ENCODE measurements at places on chromosomes 5 and 9.
A peak's percentile ranks its signal among the peaks of the same experiment; 100 is the strongest.

DNA sequence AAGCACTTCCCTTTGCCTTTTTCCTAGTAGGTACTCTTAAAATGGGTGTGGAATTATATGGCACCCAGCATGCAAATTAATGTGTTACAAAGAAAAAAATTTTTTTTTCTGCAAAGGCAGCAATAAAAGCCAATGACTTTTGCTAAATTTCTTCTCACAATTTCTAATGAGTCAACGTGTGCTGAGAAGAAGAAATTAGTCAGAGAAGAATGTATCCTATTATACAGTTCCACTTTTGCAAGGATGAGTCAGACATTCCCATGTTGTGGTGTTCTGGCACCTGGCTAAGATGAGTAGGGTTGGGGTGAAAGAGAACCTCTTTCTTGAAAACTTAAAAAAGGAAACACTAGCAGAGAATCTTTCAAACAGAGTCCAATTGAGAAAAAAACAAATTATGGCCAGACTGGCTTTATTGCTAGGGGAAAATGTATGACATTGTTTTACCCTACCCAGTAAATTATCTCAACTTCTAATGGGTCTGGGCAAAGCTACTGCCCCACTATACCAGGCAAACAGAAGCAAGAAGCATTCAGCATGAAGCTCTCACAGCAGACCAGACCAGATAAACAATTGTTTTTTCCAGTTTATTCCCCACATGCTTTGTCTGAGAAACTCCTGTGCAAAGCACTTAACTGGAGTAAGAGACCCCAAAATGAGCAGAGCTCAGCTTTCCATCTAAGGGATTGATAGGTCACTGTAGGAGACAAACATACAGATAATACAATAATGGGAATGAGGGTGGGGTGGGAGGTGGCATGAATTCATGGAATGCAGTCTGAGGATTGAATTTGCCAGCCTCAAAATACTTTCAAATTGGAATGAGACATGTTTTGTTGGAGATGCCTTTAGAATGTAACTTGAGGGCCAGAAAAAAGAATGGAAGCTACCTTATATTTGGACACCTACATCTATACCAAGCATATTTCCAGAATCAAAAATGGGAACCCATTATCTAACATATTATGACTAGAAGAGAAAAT, 220.8 kb upstream of the RFX3 start:
- peak; percentile 6 for DNase-seq

DNA sequence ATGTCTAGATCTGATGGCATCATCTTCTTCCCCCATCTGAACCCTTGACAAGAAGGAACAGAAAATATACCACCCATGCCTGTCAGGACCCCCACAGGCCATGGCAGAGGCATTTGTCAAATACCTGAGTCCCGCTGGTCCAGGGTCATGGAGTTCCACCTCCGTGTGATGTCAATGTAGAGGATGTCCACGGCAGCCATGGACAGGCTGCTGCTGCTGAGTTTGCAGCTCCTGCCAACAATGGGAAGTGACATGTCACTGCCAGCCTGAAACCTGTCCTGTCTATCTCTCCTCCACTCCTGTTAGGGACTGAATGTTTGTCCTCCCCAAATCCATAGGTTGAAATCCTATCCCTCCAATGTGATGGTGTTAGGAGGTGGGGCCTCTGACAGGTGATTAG, 208.8 kb downstream of the DAB2IP start:
- no peak for DNase-seq

GRCh38 chr5:67643536-67643935, 446.9 kb upstream of the CD180 start:
- DNase-seq: no peak

DNA sequence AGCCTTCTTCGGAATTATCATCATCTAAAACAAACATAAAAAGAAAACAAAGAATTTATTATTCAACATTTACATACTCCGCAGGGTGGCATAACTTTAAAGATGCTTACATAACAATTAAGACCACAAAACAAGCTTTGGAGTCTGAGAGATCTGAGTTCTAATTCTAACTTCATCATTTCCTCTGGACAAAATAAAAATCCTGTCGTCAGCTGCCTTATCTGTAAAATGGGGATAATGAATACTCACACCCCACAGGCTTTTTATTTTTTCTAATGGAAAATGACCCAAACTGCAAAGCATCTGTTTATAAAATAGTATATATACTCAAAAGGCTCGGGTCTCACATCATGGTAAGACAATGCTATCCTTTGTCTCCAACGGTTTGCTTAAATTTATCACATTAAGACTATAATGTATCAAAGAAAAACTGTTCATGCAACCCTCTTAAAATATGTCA, 4.3 kb downstream of the ARRDC3 start:
- DNase-seq: peak; percentile 33

- no peak for DNase-seq
These were observed 92.5 kb downstream of the MTX3 start for GRCh38 chr5:79898611-79899010.

DNA sequence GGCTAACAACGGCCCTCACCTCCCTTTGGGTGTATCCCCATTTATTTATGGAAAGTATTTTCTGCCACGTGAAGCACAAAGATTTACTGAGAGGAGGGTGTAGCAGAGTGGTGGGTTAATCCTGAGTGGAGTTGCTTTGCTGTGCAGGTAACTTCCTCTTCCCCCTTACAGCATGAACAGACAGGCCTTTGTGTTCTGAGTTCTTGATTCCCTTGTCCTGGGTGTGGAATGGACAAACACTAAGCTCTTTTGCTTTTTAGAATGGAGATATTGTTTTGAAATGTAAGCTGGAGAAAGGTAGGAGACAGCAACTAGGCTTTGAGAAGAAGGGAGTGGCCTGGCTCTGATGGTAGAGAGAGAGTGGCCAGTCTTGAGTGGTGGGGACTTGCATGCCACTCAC, 17.1 kb upstream of the GLRX start:
- no peak for DNase-seq

DNA sequence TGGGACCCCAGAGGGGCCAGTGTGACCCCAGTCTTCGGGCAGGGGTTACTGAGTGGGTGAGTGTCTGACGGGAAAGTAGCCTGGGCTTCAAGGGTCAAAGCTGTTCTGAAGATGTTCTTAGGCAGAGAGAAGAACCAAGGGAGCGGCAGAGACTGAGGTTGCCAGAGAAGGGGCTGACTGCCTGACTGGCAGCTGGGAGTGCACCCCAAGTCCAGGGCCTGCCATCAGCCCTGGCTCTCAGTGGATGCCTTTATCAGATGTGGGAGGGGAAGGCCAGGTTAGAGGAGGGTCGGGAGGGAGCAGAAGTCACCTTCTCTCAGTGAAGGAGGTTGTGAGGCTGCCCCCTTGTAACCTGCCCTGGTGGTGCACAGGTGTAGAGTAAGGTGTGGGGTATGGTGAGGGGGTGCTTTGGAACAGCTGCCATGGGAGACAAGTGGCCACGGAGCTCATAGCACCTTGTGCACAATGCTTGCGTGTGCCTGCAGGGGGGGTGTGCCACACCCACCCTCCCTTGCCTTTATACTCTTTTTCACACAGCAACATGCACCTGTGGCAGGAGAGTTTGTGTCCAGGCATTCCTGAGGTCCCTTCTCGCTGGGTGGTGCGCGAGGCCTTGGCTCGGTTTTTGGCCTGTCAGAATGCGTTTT, 18.9 kb downstream of the RALGPS1 start:
- DNase-seq: no peak

DNA sequence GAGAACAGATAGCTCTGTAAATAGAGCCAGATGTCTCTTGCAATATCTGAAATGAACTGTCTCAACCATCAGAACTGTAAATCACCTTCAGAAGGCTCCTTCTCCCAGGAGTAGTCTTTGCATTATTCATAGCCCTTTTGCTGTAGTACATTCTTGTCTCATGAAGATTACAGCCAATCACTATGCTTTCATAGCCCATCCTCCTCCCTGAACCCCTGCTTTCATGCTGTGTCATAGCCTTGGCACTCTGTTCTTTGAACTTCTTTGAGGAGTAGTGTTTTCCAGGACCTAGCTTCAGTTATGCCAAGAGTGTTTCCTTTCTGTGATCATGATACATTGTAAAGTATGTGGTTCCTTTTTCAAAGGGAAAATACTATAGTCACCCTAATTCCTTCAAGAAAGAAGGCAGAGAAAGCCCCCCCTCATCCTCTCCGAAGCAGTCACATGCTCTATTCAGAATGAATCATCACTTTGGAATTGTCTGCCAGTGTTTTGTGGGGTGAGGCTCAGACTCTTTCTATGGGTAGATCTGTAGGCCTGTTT, 61.1 kb downstream of the GRIA1 start:
- DNase-seq: no peak

DNA sequence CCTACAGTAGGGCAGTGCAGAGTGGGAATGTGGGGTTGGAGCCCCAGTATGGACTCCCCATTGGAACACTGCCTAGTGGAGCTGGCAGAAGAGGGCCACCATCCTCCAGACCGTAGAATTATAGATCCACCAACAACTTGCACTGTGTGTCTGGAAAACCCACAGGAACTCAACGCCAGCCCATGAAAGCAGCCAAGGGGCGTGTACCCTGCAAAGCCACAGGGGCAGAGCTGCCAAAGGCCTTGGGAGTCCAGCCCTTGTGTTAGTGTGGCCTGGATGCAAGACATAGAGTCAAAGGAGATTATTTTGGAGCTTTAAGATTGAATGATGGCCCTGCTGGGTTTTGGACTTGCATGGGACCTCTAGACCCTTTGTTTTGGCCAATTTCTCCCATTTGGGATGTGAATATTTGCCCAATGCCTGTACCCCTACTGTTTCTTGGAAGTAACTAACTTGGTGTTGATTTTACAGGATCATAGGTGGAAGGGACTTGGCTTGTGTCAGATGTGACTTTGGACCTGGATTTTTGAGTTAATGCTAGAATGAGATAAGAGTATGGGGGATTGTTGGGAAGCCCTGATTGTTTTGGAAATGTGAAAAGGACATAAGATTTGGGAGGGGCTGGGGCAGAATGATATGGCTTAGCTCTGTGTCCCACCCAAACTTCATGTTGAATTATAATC, 266.8 kb downstream of the SEMA5A start:
- DNase-seq: no peak

DNA sequence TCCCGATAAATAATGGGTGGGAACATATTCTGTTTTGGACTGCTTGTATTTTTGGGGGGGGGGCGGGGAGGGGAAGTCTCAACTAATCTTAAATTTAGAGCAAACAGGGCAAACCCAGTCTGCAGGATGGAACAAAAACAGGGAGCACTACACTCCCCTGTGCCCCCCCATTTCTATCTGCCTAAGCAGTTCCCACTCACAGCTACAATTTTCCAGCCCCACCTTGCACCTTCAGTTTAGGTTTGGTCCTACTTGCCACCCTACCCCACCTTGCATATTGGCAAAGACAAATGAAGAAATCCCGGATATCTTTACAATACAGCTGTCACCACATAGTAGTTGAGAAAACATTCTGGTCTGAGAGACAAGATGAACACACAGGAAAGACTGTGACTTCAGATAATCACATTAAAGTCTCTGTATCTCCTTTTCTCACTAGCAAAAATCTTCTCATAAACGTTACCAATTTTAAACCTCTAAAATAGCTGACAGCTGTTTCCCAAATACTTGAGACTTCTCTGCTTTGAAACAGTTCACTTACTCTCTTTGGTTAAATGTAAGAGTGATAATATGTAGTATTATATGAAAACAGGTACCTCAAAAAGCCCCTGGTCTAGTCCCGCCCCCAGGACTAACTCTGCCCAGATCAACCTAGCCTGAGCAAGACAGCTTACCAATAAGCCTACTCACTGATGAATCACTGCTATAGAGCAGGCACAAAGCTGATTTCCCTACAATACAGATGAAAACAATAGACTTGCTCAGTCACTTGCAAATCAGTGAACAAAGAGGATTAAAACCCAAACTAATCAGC, 5.2 kb upstream of the RAPGEF6 start:
- DNase-seq: no peak

DNA sequence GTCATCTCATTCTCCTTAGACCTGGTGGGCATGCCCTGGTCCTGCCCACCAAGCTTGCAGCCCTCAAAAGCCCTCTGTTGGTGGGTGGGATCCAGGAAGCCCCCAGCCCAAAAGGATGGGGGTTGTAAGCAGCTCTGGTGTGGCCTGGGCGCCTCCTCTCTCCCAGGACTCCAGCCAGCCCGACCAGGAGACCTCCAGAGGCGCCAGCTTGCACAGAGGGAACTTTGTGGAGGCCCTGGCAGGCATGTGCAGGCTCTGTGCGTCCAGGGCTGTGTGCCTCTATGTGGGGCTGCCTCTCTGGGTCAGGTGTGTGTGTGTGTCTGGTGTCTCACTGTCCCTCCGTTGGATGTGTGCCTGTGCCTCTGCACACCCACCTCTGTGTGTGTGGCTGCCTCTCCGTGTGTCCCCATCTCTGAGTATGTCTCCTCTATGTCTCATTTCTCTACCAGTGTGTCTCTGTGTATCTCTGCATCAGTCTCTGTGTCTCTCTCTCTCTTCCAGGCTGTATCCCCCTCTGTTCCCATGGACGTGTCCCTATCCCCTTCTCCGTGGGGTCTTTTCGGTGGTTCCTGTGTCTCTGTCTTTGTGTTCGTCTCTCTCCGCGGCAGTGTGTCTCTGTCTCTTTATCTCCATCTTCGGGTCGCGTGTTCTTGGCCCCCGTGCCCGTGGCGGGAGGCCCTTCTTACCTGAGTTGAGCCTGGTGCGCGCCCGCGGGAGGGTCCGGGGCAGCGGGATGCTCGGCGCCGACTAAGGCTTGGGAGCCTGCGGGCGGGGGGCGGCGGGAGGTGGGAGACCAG, 501 bp downstream of the ENHO start:
- DNase-seq: no peak

- DNase-seq: no peak
These were observed 475.7 kb downstream of the CCDC171 start for GRCh38 chr9:16028548-16028947.

- DNase-seq: no peak
These were observed 3.4 kb upstream of the GALNT12 start for GRCh38 chr9:98804083-98804482.

DNA sequence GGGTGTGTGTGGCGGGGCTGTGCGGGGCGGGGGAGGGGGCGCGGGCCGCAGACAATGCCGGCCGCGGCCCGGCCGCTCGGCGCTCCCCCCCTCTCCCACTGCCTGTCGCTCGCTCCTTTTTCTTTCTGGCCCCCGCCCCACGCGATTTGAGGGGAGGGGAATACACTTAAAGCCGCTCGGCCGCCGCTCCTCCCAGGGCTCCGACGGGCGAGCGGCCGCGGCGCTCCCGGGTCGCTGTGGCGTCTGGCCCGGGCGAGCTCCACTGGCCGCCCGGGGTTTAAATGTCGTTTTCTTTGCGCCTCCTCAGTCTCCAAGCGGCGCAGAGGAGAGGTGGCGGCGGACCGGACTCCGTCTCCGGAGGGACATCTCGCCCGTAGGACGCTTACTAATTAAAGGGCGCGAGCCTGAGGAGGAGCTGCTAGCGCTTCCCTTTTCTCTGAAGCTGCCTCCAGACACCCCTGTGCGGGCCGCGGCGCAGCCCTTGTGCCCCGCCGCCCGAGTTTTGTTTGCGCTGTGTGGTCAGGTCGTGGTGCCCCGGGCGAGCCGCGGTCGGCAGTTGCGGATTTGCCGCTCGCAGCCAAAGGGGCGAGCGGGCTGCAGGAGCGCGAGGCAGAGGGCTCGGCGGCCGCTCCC, 1.4 kb downstream of the ZSWIM6 start:
- DNase-seq: peak; percentile 76

- DNase-seq: no peak
These were observed 70.1 kb downstream of the RIC1 start for GRCh38 chr9:5698810-5699556.

All from inflammatory macrophage (primary cell).